ENCODE measurements at places on chromosomes 6 and 20.
A peak's percentile ranks its signal among the peaks of the same experiment; 100 is the strongest.

GRCh38 chr20:63942250-63942951 is 13.8 kb downstream of the UCKL1 start:
- DNase-seq, result no peak

DNA sequence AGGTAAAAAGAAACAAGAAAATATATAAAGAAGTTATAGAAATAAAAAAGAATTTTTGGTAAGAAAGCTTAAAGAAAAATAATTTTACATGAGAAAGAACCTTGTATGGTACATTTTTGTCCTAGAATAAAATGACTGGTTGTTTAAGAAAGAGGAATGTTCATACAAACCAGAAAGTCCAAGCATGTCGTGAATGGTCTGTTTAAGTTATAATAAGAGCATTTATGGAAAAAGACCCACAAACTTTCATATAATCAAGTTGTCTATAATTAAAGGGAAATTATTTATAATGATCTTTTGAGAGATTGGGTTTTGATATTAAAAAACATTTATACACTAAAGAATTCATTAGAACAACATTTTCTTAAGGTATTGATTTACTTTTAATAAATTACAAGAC is 27.8 kb upstream of the FAM110A start:
- peak; percentile 8 for DNase-seq

DNA sequence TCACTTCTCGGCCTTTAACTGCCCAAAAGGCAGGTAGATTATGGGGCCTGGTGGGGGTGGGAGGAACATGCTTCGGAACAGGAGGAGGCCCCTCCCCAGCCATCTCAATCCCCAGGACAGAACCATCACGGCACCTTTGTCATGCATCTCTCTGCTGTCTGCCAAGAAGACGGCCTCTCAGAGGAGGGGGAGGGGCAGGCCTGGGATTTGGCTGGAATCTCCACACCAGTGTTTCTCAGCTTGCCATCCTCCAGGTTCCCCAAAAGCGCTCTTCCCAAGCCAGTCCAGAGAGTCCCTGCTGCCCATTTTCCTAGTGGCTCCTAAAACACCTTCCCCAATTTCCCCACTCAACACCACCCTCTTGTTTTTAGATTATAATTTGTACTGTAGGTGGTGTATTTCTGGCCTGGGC is 2.5 kb upstream of the POU5F1 start:
- no peak for DNase-seq

GRCh38 chr20:34369265-34369664 is 6.2 kb downstream of the ITCH start:
- no peak for DNase-seq

- no peak for DNase-seq
Measured at GRCh38 chr6:128855581-128856085, 27.3 kb upstream of the LAMA2 start.

DNA sequence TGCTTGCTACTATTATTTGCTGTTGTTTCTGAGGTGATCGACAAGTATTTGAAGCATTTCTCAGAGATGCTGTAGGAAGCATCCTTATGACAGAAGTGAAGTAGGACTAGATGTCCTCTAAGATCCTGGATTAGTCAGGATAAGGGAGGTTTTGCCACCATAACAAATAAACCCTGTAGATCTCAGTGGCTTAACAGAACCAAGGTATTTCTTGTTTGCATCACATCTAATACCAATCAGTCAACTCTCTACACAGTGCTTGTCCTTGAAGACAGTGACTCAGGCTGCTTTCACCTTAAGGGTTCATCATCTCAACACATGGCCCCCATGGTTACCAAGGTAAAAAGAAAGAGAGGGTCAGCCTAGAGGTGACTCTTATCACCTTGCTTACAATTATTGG is 92.9 kb upstream of the ISM1 start:
- no peak for DNase-seq

DNA sequence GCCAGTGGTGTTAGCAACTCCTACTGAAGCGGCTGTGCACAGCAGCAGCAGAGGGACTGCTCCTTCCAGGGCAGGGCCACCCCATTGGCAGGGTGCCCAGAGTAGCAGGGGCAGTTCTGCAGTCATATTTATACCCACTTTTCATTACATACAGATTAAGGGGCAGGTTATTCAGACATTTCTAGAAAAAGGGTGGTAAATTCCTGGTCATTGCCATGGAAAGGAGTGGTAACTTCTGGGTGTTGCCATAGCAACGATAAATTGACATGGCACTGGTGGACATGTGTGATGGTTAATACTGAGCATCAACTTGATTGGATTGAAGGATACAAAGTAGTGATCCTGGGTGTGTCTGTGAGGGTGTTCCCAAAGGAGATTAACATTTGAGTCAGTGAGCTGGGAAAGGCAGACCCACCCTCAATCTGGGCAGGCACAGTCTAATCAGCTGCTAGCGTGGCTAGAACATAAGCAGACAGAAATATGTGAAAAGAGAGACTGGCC is 45.0 kb downstream of the IYD start:
- DNase-seq, result no peak

- DNase-seq, result no peak
Measured at GRCh38 chr20:32917191-32917950, 58.6 kb downstream of the EFCAB8 start.

GRCh38 chr6:28865401-28866204 is 58.2 kb downstream of the TRIM27 start:
- DNase-seq, result peak; percentile 64

DNA sequence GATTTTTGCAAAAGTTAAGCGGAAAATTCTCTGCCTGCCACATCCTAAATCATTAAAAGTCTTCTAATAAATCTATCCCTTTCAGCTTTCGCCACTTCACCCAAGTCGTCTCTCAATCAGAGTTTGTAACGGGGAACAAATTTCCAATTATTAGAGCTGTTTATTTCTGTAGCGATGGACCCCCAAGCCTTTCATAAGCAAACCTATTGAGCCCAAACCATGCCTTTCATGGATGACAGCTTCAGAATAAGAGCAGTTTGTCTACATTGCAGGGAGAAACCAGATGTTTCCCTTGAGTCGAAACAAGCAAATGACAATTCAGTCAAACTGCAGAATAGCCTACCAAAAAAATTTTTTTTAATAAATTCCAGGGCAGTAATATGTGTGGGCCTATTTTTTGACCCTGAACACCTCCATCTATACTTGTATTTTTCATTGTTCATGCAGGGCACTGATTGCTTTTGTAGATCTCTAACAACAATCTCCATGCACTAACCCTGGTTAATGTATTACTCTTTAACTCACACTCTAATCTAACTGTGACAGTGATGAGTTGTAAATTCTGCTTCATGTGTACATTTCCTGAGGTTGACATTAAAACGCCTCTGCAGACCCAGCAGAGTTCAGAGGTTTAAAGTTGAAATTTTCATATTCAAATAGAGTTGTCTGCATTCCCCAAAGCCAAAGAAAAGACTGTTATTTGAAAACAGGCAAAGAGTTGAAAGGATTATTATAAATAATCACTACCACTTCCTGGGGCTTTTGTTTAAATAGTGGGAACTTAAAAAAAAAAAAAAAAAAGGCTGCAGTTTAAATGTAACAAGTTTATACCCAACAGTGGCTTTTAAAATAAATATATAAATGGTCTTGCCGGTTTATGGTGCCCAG is 64.5 kb downstream of the ATP9A start:
- no peak for DNase-seq

DNA sequence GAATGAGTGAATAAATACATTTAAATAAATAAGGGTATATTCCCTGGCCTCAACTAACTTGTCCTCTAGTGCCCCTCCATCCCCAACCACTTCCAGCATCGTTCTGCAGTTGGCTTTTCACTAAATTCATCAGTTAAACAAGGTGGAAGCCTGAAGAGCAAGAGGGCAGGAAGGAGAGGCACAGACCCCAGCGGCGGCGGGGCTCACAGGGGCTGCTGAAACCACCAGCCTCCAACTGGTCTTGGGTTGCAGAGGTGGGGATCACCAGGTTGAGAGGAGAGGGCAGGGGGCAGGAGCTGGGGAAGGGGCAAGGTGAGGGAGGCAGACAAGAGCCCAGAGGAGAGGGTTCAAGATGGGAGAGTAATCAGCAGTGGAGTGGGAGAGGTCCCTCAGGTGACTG is 27.1 kb downstream of the KCNK5 start:
- no peak for DNase-seq

GRCh38 chr6:76772951-76773350 is 690.3 kb downstream of the HTR1B start:
- no peak for DNase-seq

- DNase-seq, result no peak
Measured at GRCh38 chr6:38507173-38507572, 132.6 kb downstream of the BTBD9 start.

GRCh38 chr6:14344486-14344885 is 226.9 kb downstream of the CD83 start:
- no peak for DNase-seq

DNA sequence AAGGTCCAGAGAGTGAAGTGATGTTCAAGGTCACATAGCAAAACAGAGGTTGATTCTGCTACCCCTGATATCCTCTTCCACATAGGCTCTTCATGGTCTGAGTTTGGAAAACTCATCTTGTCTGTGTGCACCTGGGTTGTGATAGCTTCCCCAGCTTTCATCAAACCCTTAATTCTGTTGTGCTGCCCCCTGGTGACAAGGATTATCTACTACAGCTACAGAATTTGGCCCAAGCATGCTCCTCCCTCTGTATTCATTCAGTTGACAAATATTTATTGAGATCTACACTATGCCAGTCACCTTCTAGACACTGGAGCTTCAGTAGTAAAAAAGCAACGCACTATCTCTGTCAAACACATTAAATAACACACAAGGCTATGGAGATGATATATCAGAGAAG is 50.4 kb downstream of the SMPDL3A start:
- peak; percentile 55 for DNase-seq

DNA sequence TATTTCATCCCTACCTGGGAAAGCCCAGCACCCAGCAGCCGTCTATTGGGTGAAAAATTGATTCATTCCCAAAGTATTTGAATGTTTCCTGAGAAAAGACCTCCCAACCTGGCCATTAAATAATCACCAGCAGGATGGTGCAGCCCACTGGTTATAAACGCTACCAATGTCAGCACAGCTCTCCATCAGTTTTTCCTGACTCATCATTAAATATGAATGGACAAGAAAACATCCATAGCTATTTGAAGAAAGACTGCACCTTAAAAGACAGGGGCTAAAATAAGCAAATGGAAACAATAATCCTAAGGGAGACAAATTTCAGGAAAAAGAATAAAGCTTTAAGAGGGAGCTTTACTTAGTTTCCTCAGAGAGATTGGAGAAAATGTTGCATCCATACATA is 261.9 kb downstream of the UST start:
- DNase-seq, result no peak

DNA sequence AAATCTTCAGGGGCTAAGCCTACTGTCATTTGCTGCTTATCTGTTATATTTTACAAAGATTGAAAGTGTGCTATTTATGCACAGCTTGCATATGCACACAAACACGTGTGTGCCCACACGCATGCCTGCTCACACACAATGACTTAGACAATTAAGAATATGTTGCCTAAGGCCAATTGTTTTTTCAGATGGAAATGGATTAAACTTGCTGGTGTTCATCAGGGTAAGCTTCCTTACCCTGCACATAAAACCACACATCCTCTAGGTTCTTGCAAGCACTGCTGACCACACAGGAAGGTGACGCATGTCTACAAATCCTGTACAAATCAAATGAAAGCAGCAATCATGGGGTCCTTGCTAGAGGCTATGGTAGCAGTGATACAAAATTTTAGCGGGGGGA is 58.4 kb downstream of the GJA10 start:
- peak; percentile 92 for DNase-seq

- no peak for DNase-seq
Measured at GRCh38 chr6:391559-392440, at the start of gene IRF4. IRF4 (plus strand) TSS chr6:391752; CDS start chr6:393153, 1,401 bp downstream.

GRCh38 chr6:139973669-139974344 is 599.4 kb upstream of the CITED2 start:
- peak; percentile 84 for DNase-seq

GRCh38 chr6:105301756-105302616 is 100.9 kb downstream of the PREP start:
- no peak for DNase-seq

- DNase-seq, result no peak
Measured at GRCh38 chr20:60569116-60569515, 610.9 kb downstream of the CDH26 start.

DNA sequence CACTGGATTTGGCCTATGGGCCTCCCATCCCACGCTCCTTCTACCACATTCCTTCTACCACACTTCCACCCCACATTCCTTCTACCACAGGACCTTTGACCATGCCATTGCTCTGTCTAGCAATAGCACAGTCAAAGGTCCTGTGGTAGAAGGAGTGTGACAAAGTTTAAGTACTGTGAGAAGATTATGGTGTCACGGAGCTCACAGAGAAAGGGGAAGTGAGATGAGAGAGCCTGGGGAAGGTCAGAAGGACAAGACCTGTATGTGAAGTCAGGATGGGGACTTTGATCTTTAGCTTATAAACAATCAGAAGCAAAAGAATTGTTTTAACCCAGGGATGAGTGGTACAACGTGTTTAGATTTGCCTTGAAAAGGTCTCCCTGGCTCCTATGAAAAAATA is 568.2 kb upstream of the CHD6 start:
- DNase-seq, result no peak

GRCh38 chr6:127457456-127458064 is 1.6 kb downstream of the KIAA0408 start:
- peak; percentile 60 for DNase-seq

GRCh38 chr20:32629813-32630212 is 43.9 kb downstream of the C20orf203 start:
- DNase-seq, result no peak

Data from EL (cell line).